Activated T-cell treated with anti-CD3 and anti-CD28 coated beads for 4 hours (primary cell): ENCODE measurements at places on chromosomes 3 and 15.

- no peak for DNase-seq
Measured at GRCh38 chr3:134076851-134077250, 47.1 kb upstream of the SLCO2A1 start.

DNA sequence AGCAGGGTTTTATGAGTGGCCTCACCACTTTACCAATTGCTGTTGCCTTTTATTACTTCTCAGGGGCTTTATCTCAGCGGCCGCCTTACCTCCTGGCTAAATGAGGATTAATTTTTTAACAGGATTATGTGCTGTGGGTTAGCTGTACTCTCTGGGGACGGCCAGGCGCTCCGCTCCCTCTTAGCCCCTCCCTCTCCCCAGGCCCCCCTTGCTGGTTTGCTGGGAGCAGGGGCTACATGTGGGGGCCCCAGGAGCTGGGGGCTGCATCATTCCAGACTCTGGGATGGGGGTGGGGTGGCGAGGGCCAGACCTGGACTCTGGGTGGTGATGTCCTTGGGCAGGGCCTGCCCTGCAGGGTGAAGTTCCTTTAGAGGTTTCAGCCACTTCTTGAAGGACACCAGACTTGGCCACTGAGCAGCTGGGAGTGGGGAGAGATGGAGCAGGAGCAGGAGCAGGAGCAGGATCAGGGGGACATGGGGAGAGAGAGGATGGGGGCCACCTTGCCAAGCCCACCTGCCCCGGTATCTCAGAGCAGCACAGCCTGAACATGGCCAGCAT, 196.1 kb downstream of the GOLGA6L6 start:
- DNase-seq = no peak

DNA sequence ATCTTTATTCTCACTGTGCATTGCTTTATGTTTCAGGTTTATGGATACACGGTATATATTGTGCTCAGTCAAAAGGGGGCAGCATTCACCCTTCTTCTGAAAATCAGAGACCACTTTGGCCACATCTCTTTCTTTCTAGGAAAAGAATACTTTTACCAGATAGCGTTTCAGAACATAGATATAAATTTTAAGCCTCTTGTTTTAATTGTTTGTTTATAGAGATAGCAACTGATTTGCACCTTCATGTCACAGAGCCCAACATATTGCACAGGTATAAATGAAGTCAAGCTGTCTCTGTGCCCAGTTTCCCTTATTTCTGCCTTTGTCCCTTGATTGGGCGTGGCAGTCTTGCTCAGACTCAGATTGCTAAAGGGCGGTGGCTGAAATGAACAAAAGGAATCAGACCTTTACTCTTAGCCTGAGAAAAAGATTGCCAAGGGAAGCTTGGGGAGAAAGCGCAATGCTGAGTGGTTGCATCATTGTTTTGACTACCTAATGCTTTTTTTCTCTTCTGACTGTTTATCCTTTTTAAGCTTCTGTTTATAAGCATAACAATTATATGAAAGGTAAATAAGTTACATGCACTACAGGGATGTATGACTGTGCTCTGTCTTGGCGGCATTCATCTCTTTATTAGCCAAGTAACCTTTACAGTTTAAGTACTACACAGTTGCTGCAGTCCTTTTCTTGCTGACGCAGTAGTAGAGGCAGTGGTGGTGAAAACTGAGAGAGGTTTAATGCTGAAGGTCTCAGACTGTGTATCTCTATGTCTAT, 70.8 kb upstream of the ZBTB20 start:
- no peak for DNase-seq

GRCh38 chr3:184415203-184415490, 35.3 kb downstream of the CHRD start:
- no peak for DNase-seq

DNA sequence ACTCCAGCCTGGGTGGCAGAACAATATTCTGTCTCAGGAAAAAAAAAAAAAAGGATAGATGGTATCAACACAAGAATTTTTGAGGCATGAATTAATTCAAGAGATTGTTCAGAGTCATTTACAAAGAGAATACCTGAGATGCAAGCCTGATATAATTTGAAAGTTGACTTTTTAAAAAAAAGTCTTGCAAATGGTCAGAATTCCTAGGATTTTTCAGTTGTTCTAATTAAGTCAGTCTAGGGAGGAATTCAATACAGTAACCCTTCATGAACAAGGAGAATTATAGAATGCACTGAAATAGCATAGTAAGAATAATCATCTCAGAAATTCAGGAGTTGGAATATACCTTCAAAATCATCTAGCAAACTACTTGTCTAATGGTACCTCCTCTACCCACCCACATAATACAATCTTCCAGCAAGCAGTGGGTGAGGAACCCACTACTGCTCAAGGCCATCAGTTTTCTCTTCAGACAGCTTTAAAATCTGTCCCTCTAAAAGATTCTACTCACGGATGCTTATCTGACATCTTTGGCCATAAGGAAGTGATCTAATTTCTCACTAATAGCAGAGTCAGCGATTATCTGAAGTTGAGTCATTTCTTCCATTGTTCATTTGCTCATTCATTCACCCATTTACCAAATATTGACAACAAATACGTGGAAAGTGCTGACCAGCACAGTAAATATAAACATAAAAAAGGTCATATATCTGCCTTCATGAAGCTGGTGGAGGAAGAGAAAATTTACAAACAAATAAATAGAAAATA, 159.6 kb downstream of the GREM1 start:
- no peak for DNase-seq

DNA sequence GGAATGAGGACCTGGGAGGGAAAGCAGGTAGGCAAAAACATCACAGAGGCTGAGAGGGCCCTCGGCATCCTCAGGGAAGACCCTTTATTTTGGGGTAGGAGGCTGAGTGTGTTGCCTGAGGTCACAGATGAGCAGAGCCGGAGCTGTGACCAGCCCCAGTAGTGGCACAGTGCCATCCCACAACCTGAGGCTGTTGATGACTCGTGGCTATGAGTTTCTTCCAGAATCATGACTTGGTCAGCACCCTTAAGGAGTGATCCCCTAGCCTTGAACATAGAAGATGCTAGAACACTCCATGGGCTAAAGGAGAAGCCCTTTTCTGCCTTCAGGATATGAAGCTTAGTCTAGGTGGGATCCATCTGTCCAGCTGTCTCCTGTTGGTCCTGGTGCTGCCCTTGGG, 19.5 kb upstream of the CXCR6 start:
- DNase-seq = no peak

- DNase-seq = no peak
Measured at GRCh38 chr3:14767245-14768051, 51.3 kb upstream of the FGD5 start.

- DNase-seq = no peak
Measured at GRCh38 chr3:186732169-186732766, 15.1 kb downstream of the KNG1 start.

DNA sequence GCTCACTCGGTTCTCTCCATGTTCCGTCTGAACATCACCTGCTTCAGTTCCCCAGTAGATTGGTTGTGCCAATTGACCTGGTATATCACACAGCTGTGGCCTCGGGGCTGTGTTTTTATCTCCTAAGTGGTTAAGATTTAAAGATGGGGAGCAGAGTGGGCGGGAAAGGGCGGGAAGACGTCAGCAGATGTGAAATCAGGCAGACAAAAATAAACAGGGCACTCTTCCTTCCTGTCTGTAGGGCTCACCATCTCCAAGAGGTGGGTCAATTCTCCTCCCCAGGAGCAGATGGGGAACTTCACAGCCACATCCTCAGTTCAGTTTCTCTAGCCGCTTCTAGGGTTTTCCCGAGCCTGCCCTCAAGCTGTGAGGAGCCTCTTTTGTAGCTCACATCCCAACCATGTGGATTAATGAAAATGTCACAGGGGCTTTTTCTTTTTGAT, 26.8 kb upstream of the LIMD1 start:
- DNase-seq = no peak

- DNase-seq = no peak
Measured at GRCh38 chr15:90840954-90841353, 27.4 kb upstream of the FURIN start.

GRCh38 chr3:101151286-101151913, 158.2 kb upstream of the ABI3BP start:
- DNase-seq = no peak

GRCh38 chr3:77042343-77042742, 2.4 kb downstream of the ROBO2 start:
- no peak for DNase-seq

DNA sequence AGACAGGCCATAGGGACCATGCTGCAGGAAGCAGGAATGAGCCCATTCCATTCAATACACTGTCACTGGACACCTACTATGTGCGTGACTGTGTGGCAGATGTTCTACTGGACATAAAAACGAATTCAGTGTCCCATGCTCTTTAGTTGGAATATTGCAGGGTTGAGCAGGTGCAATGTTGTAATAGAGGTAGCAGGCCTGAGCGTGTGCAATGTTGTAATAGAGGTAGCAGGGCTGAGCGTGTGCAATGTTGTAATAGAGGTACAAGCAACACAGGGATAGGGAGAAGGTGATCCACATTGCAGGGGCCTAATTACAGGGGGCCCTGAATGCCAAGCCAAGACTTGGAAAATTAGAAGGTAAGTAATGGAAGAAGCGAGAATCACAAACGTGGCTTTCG, 261.4 kb upstream of the HES1 start:
- DNase-seq = no peak

DNA sequence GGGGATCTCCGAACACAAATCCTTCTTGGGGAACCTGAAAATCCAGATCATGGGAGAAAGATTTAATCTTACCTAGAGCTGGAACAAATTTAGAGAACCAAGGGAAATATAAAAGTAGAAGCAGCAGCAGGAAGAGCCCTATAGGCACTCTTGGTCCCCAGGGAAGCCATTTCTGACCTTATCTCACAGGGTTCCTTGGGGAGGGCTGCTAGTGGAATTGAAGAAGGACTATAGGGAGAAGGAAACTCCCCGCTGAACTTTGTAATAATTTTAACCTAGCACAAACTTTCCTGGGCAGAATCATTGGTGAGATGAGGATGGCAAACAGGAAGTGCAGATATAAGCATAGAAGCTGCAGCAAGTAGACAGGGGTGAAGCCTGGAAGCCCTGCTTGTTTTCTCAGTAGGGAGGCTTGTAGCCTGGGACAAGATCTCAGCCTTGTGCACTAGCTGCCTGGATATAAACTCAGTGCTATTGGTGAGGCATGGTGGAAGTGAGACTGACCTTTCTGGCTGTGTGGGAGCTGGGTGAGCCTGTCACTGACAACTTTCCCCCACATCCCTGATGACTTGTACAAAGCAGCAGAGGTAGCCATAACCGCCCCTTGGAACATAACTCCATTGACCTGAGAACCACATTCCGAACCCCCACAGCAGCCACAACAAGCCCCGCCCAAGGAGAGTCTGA, 343.0 kb upstream of the TGFBR2 start:
- no peak for DNase-seq

- no peak for DNase-seq
Measured at GRCh38 chr15:56036546-56037067, 43.2 kb upstream of the NEDD4 start.

GRCh38 chr3:153284282-153284938, 122.4 kb downstream of the RAP2B start:
- DNase-seq = no peak

DNA sequence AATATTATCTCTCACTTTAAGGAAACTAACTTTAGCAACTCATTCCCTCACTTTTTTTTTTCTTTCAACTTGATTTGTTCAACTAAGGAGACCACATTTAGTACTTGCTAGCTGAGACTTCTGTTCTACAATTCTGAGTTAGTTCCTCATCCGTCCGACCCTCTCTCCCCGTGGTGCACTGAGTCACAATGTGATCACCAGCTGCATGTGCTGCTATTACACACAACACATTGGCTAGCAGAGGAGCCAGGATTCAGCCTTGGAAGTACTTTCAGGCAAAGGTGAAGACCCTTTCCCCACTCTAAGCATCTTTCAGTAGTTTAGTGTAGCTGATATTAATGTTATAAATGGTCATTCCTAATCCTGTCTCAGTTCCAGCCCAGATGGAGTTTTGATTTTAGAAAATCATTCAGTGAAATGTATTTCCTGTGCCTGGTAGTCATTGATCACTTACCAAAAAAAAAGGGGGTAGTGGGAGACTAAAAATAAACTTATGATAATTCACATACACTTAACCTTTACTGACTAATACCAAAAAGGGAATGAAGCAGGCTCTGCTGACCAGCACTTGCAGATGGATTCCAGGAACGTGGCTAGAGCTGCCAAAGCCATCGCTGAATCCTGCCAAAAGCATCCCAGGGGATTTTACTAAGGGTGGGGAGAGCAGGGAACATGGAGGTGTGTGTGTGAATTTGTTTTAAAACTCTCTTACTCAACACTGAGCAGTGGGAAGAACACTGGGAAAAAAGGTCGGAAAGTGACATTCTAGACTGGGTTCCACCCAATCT, 424.8 kb downstream of the LPP start:
- DNase-seq = no peak

- DNase-seq = no peak
Measured at GRCh38 chr3:36210840-36211651, 169.3 kb upstream of the STAC start.

- DNase-seq = no peak
Measured at GRCh38 chr15:99955181-99955525, 221.9 kb upstream of the LYSMD4 start.

- no peak for DNase-seq
Measured at GRCh38 chr15:32096213-32096612, 65.9 kb downstream of the CHRNA7 start.

GRCh38 chr3:127560051-127560787, 30.3 kb downstream of the TPRA1 start:
- DNase-seq = no peak

- no peak for DNase-seq
Measured at GRCh38 chr3:15819576-15819975, 21.8 kb upstream of the ANKRD28 start.

DNA sequence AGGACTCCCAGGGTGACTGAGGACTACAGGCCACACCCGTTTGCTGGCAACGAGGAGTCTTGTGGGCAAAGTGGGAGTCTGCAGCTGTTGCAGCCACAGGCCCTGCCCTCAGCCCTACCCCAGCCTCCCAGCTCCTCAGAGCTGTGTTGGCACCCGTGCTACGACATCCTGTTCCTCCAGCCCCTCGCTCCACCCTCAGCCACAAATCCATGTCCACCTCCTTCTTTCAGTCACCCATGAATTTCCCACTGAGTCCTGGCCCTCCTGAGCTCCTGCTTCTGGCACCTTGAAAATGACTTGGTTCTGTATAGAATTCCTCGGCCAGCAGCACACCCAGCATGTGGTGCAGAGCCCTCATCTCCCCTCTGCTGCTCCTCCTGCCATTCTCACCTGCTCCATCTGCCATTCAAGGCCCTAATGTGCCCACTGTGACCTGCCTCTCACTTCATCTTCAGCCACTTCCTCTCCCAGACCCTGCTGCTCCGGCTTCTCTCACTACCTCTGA, 20.9 kb upstream of the VILL start:
- no peak for DNase-seq

DNA sequence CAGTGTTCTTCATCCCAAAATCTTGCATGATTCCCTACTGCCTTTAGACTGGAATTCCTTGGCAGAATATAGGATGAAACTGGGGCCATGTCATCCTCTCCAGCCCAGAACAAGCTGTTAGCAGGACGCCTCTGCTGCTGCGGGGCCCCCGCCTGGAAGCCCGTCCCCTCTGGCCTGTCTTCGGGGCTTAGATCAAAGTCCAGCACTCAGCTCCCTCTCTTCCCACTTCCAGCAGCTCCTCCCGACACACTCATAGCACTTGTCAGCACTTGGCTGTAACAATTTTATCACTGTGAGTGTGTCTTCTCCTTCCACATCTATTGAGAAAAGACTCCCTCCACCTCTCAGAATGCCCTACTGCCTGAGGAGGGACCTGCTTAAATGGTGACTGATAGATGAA, 112.0 kb upstream of the HACD2 start:
- DNase-seq = no peak

- no peak for DNase-seq
Measured at GRCh38 chr3:188956839-188957489, 214.8 kb upstream of the TPRG1 start.
